ENCODE measurements at places on chromosomes 6 and 20.

DNA sequence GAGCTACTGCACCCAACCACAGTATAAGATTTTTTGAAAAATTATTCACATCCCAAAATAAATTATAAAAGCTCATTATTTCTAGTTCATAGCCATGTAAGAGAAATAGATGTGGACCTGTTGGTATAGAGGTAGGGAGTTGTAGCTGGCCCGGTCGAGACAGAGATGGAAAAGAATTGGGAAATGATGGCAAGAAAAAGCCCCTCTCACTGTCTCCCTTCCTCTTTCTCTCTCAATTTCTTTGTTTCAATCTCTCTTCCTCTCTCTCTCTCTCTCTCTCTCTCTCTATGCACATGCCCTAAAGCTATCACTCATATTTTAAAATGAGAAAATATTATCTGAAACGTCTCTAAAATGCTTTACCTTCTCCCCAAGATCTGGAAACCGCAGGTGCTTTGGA is 80.7 kb upstream of the CD83 start:
- no peak for DNase-seq

- peak; percentile 67 for DNase-seq
Observed at GRCh38 chr6:140043762-140044378, 669.4 kb upstream of the CITED2 start.

GRCh38 chr6:147603392-147604081 is 95.0 kb downstream of the SAMD5 start:
- DNase-seq = no peak

DNA sequence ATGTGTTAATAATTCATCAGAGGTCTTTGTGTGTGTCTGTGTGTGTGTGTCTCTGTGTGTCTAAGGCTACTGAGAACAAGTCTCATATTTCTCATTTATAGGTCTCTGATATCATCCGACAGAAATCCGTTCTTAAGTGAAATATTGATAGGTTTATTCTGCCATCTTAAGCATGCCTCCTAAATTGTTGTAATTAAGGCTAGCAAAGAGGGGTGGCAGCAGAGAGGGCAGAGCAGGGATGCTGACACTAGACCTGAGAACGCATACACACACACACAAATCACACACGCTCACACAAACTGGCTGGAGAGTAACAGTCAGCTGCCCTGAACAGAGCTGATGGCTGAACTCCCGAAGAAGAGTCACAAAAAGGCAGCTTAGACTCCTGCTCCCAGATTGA is 84.9 kb upstream of the LRFN2 start:
- no peak for DNase-seq

Measured in fibroblast of lung (primary cell).